Endothelial cell of umbilical vein (primary cell): ENCODE measurements at places on chromosomes 1 and 21.
A peak's percentile ranks its signal among the peaks of the same experiment; 100 is the strongest.

DNA sequence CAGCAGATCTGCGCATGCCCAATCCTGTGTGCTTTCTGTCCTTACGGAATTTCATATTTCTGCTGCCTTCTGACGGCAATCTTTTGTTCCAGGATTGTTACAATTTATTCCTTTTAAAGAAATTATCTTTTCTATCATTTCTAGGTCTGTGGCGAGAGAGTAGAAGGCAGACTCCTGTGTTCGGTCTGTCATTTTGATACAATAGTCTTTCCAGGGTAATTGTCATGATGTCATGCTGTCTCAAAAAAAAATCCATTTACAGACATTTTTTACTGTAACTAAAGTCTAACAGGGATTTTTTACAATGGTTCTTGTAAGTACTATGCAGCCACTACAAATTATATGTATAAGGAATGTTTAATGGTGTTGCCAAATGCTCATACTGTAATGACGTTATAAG is 9.0 kb upstream of the KRTAP7-1 start:
- DNase-seq = no peak

- peak; percentile 22 for DNase-seq
Observed at GRCh38 chr1:162357681-162358266, 18.9 kb downstream of the SPATA46 start.

DNA sequence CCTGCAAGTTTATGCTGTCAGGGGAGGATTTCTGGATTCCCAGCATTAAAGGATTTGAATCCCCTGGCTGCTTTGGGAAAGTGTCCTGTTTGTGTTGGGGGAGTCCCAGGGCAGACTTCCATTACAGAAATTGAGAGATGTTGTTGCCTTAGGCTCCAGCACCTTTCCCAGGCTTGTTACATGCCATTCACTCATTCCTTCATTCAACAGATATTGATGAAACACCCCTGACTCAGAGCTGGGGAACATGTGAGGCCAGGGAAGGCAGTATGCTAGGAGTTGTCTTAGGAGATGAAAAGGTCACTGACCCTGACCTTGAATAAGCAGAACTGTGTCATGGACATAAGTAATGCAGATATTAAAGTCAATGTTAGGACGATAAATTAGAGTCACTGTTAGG is 161.7 kb downstream of the NTMT2 start:
- DNase-seq = no peak

DNA sequence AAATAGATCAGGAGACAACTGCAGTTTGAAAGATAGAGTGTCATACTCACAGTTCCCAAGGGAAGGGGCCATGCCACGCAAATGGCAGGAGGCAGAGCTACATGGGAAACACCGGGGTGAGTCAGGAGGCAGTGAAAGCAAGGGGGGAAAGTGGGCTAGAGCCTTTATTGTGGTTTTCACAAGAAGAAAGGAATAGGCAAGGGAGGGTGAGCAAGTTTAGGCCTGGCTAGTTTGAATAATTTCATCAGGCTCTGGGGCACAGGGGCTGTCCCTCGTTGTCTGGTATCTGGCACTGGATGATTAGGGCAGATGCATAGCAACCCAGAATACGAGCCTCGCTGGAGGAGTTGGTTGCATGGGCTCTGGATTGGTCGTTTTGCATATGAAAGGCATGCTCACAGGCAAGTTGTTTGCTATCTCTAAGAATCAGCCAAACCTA is 17.0 kb upstream of the ITLN2 start:
- DNase-seq = no peak

DNA sequence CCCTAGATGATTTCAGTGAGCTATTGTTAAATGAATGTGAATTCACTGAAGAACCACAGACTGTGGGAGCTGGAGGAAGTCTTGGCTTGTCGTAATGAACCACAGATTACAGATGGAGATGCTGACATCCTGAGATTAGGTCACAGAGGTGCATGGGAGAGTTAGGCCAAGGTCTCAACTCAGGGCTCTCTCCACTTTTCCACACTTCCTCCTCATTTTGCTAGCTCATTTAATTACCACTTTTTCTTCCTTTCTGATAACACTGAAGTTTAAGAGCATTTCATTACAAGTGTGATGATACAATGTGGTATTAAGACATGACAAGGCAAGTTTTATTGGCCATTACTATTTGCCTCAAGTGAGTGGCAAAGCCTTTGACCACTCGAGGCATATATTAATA is 30.8 kb downstream of the ST6GALNAC3 start:
- DNase-seq = no peak

- no peak for DNase-seq
Observed at GRCh38 chr1:37930246-37931101, 16.4 kb downstream of the INPP5B start.

DNA sequence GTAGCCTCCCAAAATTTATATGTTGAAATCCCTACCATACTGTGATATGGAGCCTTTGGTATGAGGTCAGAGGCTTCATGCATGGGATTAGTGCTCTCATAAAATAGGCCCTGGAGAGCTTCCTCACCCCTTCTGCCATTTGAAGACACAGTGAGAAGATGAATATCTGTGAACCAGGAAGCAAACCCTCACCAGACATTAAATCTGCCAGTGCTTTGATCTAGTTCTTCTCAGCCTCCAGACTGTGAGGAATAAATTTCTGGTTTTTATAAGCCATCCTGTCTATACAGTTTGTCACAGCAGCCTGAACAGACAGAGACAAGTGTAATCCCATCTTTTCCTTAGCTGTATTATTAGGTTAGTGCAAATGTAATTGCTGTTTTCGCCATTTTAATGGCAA is 88.4 kb downstream of the OLFML2B start:
- no peak for DNase-seq

- DNase-seq = no peak
Observed at GRCh38 chr1:71634159-71634558, 553.3 kb upstream of the ZRANB2 start.

DNA sequence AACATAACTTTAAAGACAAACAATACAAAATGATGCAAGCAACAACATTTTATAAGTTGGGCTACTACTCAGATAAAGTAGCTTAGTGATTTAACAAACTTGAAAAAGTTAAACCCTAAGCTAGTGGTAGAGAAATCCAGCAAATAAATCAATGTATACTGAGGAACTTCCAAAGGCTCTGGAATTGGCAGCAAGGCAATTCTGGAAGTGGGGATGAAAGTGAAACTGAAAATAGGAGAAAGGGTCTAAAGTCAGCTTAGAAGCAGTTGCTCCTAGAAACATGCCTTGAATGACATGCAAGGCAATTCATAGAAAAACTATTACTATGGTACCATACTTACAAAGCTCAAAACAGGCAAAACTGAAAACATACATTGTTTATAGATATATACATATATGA is 90.0 kb upstream of the CAMK1G start:
- no peak for DNase-seq

DNA sequence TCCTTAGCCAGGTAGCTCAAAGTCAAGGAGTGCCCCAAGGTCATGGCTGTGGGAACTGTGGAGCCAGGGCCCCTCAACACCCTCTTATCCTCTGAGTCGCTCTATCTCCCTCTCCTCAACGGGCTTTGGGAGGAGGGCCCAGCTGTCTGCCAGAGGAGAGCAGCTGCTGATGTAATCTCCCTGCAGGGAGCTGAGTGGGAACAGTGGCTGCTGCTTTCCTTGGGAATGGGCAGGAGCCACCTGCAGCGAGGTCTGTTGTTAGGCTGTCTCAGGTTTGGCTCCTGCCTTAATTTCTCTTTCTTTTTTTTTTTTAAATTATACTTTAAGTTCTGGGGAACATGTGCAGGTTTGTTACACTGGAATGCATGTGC is 58.8 kb upstream of the MAP1LC3C start:
- DNase-seq = no peak

GRCh38 chr1:212244441-212244840 is 40.8 kb upstream of the PPP2R5A start:
- no peak for DNase-seq

DNA sequence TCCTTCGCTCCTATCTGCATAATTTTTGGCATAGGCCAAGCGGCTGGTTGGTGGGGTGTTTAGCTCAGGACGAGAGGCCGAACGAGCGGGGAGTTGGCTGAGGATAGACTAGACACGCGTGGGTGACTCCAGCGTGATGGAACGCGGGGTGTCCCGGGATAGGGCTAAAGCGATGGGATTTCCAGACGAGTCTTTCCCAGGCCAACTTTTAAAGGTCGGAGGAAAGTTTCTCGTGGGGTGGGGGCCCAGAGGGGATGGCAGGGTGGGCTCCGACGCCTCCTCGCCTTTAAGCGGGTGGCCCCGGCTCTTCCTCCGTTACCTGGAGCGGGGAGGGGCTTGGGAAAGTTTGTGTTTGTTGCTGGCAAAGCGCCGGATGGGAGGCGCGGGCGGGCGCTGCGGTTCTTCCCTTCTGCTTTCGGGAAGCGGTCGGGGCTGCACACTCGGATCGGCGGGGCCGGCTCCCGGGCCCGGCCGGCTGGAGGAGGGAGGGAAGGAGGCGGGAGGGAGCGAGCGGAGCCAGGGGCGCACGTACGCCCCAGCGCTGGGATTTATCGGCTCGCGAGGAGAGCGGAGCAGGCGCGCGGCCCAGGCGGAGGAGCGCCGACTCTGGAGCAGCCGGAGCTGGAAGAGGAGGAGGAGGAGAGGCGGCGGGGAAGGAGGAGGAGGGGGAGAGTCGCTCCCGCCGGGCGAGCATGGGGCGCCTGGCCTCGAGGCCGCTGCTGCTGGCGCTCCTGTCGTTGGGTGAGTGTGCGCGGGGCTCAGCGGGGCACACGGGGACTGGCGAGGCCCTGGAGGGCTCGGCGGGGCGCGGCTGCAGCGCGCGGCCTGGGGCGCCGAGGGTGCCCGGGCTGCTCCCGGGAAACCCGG is at the start of gene PTGFRN:
PTGFRN (plus strand) TSS at position 405 of the 867 bp plus-strand sequence; CDS start at position 693, 288 bp downstream.
- peak; percentile 62 for DNase-seq

- DNase-seq = no peak
Observed at GRCh38 chr1:10975567-10976326, 36.7 kb upstream of the TARDBP start.

GRCh38 chr1:67722292-67722944 is 37.4 kb downstream of the GADD45A start:
- no peak for DNase-seq
